ENCODE measurements at places on chromosomes 6 and 20.

DNA sequence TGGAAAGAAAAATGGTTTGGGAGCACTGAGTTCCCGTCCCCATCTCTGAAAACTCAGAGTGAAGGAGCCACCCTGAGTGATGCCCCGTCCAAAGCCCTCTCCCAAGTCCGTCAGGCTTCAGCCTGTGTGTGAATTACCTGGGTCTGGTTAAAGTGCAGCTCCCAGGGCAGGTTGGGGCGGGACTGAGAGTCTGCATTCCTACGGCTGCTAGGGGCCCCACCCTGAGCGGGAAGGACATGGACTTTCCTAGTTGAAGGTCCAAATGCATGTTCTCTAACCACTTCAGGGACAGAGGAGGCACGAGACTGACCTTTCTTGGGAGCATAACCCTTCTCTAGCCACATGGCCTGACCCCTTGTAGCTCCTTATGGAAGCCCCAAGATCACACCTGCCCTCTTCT, 97.2 kb downstream of the SYNDIG1 start:
- no peak for DNase-seq

GRCh38 chr6:2007165-2007564, 238.2 kb downstream of the GMDS start:
- no peak for DNase-seq

DNA sequence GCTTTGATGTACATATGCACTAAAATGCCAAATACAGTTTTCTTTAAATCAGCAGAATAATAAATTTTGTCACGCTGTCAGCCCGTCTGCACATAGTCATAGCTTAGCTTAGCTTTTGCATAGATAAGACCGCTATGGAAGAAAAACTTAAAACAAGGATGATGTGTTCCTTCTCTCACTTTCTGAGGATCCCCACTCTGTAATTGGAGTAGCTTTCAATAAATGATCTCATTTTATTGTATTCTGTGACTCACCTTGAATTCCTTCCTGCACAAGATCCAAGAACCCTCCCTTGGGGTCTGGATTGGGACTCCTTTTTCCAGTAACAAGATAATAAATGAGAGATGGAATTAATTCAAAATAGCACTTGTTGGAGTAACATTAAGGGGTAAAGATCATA, 186.2 kb downstream of the CDH26 start:
- no peak for DNase-seq

DNA sequence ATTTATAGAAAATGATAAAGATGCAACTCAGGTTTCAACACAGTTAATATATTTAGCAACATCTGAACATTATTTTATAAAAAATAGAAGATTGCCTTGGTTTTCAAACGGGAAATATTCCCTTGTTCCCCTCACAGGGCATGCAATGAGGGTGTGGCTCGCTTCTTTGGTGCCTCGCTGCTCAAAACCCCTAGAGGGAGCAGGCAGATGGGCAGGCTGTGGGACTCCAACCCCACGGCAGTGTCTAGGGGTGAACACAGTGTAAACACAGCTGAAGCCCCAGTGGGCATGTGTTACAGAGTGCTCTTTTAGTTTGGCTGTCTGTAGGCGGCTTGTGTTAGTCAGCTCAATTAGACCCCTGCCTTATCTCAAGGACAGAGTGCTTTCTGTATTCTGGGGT, 560.8 kb upstream of the IMPG1 start:
- no peak for DNase-seq

DNA sequence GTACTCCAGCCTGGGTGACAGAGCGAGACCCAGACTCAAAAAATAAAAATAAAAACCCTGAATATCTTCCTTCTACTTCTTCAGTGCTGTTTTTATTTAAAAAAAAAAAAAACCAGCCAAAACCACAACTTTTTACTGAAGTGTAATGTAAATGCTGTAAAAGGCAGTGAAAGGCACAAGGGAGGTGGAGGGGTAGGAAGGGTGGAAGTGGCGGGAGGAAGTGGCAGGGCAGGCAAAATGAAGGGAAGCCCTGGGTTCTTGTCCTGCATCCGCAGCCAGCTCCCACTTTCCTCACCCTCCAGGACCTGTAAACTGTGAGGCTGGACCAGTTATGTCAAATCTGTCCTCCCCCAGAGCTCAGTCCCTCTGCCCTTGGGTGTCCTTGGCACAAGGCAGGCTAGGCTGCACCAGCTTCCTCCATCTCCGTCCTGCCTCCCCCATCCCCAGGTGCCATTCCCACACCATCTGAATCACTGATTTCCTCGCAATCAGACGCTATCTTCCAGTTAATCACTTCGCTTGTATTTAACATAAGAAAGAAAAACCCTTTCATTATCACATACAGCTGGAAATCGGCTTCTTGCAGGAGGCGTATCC, 13.7 kb upstream of the PANK2 start:
- DNase-seq: no peak

DNA sequence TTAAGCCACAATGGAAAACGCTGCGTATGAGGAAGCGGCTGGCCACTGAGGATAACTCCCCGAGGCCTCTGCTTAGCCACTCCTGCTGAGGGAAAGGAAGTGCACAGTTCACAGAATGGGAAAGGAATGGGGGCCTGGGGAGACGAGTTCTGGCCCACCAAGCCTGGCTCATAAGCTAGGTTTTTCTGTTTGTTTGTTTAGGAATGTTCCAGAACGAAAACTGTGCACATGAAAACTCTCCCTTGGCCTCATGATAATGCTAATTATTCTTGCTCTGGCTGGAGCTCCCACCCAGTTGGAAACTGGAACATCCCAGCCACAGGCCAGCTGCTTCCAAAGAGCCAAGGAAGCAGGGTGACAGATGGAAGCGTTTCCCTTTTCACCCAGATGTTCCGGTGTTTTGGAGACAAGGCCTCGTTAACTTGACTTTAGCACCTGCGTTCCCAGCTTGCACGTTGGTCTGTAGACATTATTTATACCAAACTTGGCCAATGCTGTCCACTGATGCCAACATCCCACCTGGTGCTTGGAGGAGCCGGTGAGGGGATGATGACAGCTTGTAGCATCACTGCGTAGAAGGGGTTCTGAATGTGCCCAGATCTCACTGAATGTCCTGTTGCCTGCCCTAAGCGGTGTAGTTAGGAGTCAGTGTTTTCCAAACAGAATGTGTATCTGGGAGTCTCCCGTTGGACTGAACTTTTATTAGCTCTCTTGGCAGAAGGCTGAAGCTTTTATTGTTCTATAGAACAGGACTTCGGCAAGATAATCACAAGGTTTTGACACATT, 34.5 kb downstream of the APCDD1L start:
- no peak for DNase-seq

GRCh38 chr6:111091987-111092386, 4.7 kb downstream of the SLC16A10 start:
- no peak for DNase-seq

DNA sequence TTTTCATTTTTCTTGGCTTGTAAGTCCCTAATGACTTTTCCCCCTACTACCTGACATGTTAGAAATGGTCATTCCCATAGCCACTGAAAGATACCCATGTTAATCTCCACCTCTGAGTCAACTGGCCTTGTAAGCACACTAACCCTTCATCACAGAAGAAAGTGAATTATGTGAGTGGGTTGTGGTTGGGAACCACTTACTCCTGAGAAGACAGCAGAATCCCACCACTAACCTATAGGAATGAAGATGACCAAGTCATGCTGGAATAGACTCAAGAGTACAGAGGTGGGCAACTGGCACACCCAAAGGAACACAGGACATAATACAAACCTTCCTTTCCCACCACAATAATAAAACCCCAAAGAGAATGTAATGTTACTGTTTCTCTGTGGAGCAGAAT, 30.1 kb downstream of the RAMACL start:
- no peak for DNase-seq

DNA sequence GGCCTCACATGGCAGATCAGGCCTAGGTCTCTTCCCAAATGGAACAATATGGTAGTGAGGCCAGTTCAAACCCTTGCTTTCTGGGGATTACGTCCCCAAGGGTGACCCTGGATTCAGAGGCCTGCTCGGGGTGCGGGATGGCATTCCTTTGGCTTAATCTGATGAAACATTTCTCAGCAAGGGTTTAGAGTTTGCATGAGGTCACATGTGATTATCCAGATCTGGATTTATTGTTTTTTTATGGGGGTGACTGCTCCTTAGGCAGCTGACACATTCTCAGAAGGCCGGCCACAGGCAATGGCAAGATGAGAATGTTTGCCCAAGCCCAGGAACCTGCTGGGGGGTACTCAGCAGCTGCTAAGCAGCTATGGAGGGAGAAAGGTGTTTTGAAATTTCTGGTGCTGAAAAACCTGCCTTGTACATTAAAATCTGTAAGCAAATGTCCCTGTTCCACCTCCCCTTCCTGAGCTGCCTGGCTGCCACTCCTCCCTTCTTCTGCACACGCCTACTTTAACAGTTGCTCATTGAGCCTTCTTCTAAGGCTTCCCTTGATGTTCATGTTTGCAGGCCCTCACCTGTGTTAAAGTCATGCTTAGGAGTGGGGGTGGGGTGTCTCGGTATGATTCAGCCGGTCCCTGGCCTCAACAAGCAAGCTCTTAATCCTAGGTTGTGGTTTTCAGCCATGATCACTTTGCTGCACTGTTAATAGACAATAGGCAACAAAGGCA, 37.9 kb upstream of the FUCA2 start:
- no peak for DNase-seq

GRCh38 chr20:46157076-46157592, 39.0 kb downstream of the CD40 start:
- DNase-seq: no peak

- no peak for DNase-seq
These were observed 107.6 kb upstream of the MAP3K4 start for GRCh38 chr6:160883999-160884398.

DNA sequence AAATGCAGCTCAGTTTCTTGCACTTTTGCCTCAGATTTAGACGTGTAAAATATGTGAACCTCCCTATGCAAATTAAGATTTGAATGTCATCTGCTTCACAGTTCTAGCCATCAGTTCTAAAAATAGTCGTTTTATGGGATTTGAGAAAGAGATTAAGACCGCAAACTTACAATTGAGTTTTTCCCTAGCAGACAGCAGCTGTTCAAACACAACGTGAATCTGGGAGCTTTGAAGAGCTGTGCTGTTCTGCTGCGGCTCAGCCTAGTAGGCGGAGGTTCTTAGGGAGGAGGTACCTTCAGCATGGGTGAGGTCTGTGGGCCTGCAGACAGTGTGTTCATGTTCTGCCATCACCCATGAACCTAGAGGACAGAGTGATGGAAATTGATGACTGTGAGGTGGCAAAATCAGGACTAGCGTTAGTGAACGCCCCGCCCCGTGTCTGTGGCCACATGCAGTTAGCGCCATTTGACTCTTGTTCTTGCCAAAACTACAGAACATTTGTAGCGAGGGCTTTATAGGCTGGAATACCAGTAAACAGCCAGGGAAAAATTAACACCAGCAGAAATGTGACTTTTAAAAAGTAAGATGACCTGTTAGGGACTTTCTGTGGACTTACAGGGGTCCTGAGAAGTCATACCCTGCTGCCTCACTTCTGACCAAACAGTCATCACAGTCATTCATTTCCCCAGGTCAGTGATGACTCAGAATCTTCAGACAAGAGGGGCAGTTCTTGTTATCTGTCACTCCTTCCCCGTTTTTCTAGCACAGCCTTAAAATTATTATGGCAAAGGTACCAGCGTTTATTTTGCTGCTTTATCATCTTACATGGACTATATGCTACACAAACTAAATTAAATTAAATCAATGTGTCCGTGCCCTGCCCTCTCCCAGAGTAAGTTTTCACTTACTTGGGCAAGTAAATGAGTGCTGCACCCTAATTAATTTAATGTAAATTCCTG, 84.3 kb upstream of the TMEM181 start:
- no peak for DNase-seq

- DNase-seq: no peak
These were observed 3.7 kb downstream of the JPH2 start for GRCh38 chr20:44183282-44183681.

DNA sequence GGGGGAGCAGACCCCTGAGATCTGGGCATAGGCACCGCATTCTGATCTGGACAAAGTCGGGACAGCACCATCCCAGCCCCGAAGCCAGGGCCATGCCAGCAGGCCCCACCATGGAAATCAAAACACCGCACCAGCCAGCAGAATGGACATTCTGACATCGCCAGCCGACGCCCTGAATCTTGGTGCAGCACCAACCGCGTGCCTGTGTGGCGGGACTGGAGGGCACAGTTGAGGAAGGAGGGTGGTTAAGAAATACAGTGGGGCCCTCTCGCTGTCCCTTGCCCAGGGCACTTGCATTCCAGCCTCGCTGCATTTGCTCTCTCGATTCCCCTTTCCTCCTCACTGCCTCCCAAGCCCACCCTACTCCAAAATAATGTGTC, 2.0 kb downstream of the NNAT start:
- no peak for DNase-seq

GRCh38 chr6:17930321-17930993, 57.0 kb downstream of the KIF13A start:
- DNase-seq: no peak

DNA sequence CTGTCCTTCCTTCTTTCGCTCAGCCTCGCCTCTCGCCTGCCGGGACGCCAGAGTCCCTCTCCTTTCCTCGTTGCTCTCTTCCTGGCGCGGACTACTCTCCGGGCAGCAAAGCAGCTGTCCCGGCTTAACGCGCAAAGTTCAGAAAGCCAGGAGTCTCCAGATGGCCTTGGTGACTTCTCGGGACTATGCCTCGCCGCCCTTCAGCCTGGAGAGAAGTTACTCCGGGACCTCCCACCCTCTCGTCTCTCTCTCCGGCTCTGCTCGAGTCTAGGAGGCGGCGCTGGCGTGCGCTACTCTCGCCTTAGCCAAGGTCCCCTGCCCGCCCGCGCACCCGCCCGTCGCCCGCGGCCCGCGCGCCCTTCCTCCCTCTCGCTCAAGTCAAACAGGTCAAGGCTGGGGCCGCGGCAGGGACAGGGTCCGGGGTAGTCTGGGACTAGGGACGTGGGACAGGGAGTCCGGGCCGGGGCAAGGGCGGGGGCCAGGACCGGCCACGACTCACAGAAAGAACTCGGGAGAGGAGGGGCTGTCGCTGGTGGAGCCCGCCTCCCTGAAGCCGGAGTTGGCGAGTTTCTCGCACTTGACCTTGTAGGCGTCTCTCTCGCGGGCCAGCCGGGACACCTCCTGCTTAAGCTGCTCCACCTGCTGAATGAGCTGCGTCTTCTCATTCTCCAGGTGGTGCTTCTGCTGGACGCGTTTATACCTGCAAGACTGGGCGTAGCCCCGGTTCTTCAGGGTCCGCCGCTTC, 1.5 kb downstream of the MAFB start:
- DNase-seq: no peak

DNA sequence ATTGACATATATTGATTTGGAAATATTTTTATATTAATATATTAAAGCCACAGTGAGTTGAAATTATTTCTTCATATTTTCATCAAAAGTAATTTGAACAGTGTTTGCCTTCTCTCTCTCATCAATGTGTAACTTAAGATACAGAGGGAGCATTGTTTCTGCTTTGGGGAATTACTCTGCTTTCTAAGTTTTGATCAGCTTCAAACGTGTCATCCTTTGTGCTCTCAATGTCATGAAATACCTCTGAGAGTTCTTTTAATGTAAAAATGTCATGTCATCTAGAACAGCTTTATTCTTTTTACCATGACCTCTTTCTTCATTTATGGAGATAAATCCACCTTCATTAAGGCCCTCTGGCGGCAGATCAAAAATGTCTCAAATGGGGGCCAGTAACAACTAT, 259.4 kb upstream of the STXBP5 start:
- DNase-seq: no peak
